ENCODE measurements at places on chromosomes 5 and 9.

DNA sequence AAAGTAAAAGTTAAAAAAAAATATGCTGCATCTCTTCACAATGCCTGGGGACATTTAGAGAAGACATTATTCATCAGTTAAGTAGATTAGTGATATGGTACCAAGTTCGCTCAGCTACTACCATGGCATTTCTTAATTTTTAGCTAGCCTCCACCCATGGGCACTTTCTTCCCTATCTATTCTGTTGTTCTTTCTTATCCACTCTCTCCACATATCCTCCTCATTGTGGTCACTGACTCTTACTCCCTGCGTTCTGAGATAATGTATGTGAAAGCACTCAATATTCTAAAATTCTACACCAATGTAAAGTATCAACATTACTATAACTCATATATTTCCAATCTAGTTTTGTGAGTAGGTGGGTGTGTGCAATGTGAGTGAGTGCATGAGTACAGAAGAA, 609.7 kb upstream of the DAB2 start:
- no peak for DNase-seq

GRCh38 chr9:2209400-2209799, 194.3 kb downstream of the SMARCA2 start:
- no peak for DNase-seq

DNA sequence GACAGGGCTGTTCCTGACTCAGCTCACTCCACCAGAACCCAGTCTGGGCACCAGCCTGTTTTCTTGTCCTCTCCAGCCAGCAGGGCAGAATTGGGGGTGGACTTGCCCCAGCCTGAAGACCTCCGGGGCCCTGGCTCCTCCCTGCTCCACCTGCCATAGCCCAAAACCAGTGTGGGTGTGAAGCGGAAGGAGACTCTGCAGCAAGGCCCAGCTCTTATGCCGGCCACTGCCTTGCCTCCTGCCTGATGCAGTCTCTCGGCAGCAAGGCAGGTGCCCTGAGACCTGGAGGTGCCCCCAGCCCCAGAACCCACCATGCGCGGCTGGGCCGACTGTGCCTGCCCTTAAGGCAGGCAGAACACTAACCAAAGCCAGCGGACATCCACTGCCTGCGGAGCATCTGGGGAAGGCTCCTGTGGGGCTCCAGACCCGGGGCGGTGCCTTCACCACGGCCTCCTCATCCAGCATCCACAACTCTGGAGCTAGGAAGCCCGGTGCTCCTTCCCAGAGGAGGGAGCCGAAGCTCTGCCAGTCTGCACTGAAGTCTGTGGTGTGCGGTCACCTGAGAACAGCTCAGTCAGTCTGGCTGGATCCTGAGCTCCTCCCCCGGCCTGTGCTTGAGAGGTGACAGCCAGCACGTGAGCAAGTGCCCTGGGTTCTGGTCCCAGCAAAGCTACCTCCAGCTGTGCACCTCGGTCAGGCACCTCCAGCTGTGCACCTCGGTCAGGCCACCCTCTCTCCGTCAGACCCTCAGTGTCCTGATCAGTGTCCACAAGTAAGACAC, 116.7 kb downstream of the ADAMTS2 start:
- no peak for DNase-seq

- DNase-seq, result no peak
Observed at GRCh38 chr5:181153814-181154213, 6.4 kb downstream of the OR2V2 start.

DNA sequence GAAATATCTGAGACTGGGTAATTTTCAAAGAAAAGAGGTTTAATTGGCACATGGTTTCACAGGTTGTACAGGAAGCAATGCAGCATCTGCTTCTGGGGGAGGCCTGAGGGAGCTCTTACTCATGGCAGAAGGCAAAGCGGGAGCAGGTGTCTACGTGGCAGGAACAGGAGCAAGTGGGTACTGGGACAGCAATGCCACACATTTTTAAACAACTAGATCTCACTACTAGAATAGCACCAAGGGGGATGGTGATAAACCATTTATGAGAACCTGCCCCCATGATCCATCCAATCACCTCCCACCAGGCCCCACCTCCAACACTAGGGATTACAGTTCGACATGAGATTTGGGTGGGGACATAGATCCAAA, 47.6 kb upstream of the HOMER1 start:
- peak; percentile 19 for DNase-seq

GRCh38 chr9:9924376-9924775, 688.4 kb downstream of the PTPRD start:
- DNase-seq, result no peak

- no peak for DNase-seq
Observed at GRCh38 chr5:118863345-118863744, 125.0 kb downstream of the DTWD2 start.

DNA sequence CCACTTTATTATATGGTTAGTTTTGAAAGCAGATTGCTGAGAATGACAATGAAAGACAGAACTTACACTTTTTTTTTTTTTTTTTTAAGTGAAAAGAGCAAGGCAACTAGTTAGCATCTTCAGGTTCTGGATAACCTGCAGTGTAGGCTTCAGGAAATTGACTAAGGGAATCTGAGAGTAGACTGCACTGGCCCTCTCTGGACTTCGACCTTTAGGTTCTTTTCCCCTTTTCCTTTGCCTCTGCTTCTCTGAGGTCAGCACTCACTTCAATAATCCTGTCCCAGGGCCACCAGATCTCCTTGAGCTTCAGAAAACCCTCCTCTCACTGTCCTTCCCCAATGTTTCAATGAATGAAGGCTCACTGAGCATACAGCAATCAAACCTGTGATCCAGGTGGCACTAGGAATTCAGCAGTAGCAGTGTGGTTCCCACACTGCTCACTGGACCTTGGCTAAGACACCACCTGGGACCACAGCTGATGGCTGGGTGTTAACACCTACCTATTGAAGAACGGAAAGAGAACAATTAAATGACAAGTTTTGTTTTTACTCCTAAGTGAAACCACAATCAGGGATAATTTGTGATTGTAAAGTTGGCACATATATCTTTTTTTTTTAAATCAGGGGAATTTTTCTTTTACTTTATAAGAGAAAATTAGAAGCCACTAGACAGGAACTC, 85.8 kb upstream of the IL6ST start:
- DNase-seq, result no peak

GRCh38 chr5:171999100-171999499, 7.3 kb downstream of the FBXW11 start:
- DNase-seq, result no peak

- no peak for DNase-seq
Observed at GRCh38 chr5:10874541-10874940, 113.5 kb upstream of the DAP start.

DNA sequence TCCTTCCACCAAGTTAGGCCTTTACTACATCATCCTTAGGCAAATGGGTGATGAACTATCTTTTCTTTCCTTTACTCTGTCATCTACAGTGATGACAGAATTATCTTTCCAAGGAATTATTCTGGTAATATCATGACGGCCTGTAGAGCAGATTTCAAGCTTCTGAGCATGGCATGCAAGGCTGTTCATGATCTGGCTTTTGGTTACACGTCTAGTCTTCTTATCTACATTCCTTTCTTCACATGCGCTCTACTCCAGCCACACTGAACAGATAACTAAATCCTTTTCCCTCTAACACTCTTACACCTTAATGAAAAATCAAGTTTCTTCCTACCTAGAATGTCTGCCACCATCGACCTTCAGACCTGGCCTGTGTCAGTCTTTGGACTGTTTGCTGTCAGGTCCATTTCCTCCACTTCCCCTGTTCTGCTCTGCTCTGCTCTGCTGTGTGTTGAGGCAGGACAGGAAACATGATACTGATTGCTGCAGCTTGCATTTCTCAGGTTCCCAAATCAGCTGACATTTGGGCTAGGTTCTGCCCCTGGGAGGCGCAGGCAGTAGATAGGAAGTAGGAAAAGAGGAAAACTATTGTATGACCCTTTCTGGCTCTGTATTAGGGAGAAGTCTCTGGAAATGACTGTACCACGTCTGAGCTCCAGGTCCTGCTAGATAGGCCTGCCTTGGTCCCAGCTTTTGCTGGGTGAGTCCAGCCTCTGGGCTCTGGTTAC, 4.2 kb downstream of the SCGB3A2 start:
- DNase-seq, result no peak

- DNase-seq, result peak; percentile 46
Observed at GRCh38 chr5:172958331-172959046, 735 bp upstream of the RPL26L1 start.

GRCh38 chr9:2477755-2478154, 143.8 kb upstream of the VLDLR start:
- no peak for DNase-seq

DNA sequence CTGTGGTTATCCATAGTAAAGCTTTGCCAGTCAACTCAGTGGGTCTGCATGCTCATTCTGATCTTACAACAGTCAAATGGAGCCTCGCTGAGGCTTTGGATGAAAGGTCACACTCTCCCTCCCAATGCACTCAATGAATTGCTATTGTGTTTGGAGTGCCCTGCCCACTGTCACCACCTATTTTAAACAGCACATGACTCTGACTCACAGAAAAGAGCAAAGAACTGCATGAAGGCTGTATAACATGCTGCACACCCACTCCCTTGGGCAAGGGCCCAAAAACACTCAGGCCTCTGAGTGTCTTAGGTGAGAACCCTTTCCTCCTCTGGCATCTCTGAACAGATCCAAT, 118.7 kb upstream of the CCDC112 start:
- no peak for DNase-seq

GRCh38 chr5:133461796-133462516, 150.4 kb downstream of the FSTL4 start:
- DNase-seq, result no peak

- no peak for DNase-seq
Observed at GRCh38 chr5:57113481-57113880, 60.4 kb upstream of the GPBP1 start.

GRCh38 chr9:78325343-78325742, 28.4 kb downstream of the PSAT1 start:
- no peak for DNase-seq

- DNase-seq, result no peak
Observed at GRCh38 chr5:151917904-151918303, 6.7 kb downstream of the GLRA1 start.

DNA sequence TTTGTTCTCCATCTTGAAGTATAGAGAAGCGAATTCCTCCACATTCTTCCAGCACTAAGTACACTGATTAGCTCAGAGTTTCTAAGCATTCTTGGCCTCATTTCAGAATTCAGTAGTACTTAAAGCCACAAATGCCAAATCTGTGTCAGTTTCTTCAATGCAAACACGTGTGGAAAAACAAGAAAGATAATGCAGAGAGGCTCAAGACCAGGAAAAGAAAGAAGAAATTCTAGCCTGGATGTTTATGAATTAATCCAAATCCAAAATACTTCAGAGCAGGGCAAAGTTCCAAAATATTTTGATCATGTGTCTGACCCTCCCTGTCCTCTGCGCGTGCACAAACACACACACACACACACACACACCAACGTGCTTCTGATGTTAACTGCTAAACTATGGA, 457.6 kb downstream of the SLCO4C1 start:
- DNase-seq, result no peak

- DNase-seq, result no peak
Observed at GRCh38 chr5:91438871-91439270, 55.8 kb upstream of the ARRDC3 start.

- no peak for DNase-seq
Observed at GRCh38 chr5:60102961-60103693, 209.6 kb upstream of the PDE4D start.

- DNase-seq, result no peak
Observed at GRCh38 chr9:37938121-37938891, 34.4 kb upstream of the SLC25A51 start.

DNA sequence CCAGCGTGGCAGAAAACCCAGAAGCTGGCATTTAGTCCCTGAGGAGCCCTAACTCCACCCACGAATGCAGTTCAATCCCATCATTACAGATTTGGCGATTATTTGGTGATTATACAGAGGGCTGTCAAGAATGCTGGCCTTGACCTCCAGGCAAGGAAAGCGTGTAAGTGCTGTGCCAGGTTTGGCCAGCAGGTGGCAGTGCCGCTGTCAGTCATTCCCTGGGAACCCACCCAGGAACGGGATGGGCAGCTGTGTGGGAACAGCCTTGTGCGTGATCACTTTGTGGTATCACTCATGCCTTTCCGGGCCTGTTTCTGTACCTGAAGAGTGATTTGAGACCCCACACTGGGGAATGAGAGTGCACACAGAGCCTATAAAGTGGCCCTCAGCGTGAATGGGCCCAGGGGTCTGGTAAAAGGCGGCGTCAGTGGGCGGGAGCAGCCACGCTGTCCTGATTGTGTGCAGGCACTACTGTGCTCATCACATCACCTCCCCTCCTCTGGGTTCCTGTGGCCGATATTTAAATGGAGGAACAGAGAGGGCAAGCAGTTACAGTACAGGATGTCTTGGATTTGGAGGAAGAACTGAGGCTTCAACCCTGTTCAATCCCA, 215.6 kb downstream of the ROR2 start:
- DNase-seq, result peak; percentile 32

DNA sequence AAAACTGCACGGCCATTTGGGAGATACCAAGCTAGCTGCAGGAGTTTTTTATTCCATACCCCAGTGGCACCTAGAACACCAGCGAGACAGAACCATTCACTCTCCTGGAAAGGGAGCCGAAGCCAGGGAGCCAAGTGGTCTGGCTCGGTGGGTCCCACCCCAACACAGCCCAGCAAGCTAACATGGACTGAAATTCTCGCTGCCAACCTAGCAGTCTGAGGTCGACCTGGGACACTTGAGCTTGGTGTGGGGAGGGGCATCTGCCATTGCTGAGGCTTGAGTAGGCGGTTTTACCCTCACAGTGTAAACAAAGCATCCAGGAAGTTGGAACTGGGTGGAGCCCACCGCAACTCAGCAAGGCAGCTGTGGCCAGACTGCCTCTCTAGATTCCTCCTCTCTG, 108.9 kb upstream of the CHD1 start:
- peak; percentile 7 for DNase-seq

GRCh38 chr9:27150746-27151406, 41.9 kb downstream of the TEK start:
- DNase-seq, result no peak

GRCh38 chr5:67383451-67383850, 186.9 kb upstream of the CD180 start:
- no peak for DNase-seq
